Naive B cell (primary cell): ENCODE measurements at places on chromosomes 2 and 18. TPM values are rescaled to one million over a fixed set of nuclear protein-coding genes. Genes with fewer than 3 reads are reported as not detected.

DNA sequence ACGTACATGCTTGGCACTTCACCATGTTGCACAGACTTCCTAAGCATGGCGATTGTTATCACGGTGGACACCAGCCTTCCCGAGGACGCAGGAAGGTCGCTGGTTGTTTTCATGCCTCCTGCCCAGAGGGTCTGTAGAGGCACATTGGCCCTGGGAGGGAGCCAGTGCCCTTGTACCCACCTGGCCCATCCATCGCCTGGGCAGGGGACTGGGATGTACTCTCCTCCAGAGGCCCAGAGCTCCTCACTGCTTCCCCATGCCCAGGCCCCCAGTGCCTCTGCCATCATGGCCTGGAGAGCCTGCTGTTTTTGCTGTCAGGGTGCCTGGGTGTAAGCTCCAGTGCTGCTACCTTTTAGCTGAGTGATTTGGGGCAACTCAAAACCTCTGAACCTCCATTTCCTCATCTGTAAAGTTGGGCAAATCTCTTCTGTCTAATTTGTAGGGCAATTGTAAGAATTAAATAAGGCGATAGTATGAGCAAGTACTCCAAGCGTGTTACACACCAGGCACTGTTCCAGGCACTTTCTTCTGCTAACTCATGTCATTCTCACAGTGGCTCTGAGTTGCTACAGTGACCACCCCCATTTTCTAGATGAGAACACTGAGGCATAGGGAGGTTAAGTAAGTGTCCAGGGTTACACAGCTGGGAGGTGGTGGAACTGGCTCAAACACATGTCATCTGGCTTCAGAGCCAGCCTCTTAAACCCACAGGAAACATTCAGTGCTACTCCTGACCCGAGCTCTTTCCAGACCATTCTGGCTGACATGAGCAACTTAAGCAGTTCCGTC is 45.3 kb downstream of the GREB1 start:
- no peak overlapping the region for H3K4me3 ChIP-seq
- no peaks in the 10 kb centered on the region for H3K27me3 ChIP-seq
- no peak for DNase-seq
- H3K27ac ChIP-seq: no peak overlapping the region

The RAB27B gene
- polyA plus RNA-seq: 0.03 TPM

DNA sequence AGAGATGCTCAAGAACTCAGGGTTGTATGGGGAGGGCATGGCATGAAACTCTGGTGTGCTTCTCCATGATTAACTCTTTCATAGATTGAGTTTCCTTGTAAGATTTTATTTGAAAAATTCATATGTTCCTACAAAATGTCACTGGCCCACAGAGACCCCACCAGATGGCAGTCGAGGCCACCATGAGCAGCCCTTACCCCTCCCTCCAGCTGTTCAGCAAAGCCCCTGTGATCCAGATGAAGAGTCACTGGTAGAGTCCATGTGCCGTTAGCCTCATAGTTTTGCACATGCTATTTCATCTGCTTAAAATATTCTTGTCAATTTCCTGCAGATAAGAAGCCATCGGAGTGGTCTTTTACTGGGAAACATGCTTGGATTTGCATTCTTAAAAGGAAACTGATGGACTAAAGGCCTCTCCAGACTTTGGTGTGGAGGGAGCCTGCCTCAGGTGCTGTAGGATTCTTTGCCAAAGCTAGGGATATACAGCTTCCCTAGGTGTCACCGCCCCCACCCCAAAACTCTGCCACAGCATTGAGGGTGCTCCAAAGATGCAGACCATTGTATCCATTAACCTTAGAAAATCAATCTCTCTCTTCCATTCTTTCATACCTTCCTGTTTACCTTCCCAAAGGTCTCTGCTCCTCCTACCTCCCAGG is 18.8 kb downstream of the ZNF385B start:
- H3K4me3 ChIP-seq: no peak overlapping the region
- peaks cover 10% of the 10 kb centered on the region for H3K27me3 ChIP-seq
- no peaks in the 10 kb centered on the region for H3K36me3 ChIP-seq
- no peak overlapping the region for H3K27ac ChIP-seq
- no peak for DNase-seq

DNA sequence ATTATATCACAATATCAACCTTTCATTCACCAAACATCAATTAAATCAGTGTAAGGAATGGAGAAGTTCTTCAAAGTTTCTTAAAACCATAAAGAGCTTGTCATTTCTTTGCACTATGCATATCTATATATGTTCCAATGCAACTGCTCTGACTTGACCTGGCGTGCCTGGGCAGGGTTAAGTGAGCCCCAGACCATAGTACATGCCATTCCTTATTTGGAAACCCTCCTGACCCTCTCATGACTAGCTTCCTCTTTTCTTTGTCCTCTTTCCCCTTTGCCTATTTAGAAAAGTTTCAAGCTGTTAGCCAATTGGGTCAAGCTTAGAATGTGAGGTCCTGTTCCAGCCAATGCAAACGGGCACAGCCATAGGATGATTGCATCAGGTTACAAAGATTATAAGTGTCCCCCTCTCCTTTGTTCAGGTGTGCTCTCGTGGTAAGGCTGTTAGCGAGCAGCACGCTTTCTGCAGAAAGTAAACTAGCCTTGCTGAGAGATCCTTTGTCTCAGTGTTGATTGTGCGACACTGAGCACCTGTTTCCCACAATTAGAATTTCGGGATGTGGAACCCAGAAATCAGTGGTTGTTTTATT is 78.2 kb upstream of the UXS1 start:
- H3K36me3 ChIP-seq: no peaks in the 10 kb centered on the region
- H3K27me3 ChIP-seq: peaks cover 5% of the 10 kb centered on the region
- H3K4me1 ChIP-seq: peaks cover 20% of the 10 kb centered on the region
- H3K4me3 ChIP-seq: no peak overlapping the region
- H3K27ac ChIP-seq: no peak overlapping the region

DNA sequence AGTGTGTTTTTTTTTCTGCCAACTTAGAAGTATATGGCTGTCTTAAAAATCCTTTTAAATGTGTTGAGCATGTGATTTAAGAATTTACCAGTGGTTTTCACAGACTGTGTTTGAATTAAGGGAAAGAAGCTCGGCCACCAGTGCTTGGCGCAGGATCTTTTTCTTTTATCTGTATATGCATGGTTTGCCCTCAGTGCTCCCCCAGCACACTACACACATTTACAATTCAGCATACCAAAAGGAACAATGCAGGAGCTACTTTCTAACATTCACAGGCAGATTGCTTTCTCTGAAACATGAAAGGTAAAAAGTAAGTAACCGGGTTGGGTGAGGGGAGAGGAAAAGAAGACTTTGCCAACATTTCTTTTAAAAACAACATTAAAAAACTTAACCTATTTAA is 3.9 kb downstream of the SALL3 start:
- H3K4me3 ChIP-seq: no peak overlapping the region
- no peaks in the 10 kb centered on the region for H3K36me3 ChIP-seq
- no peaks in the 10 kb centered on the region for H3K4me1 ChIP-seq
- DNase-seq: no peak
- peaks cover 43% of the 10 kb centered on the region for H3K27me3 ChIP-seq
- H3K27ac ChIP-seq: no peak overlapping the region

The GALNT5 gene
- polyA plus RNA-seq: not detected

The MROH2A gene
- not detected for polyA plus RNA-seq

DNA sequence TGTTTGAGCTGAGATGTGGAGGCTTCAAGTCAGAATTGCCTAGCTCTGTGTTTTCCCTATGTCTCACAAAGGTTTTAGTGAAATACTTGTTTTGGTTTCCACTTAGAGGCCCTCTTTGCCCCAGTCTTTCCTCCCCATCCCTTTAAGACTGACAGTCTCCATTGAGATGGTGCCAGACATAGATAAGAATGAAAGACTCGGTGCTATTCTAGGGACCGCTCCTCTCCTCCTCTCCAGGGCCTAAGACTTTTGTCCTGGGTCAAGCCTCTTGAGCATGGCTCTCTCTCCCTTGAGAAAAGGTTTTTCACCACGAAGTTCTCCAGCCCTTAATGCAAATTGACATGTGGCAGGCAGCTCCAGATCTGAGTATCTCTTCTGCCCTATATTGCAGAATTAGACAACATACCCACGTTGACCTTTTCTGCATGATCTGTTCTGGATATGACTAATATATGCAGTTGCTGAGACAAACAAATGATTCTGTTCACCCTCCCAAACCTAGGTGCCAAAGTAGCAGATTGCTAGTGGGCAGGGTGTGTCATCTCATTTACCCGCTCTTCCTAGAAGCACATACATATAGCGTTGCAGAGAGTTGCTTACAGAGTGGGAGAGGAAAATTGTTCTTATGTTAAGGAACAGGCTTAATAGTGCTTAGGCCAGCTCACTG is 47.5 kb upstream of the ACSL3 start:
- H3K36me3 ChIP-seq: no peaks in the 10 kb centered on the region
- H3K4me3 ChIP-seq: no peak overlapping the region
- no peaks in the 10 kb centered on the region for H3K27me3 ChIP-seq
- no peak overlapping the region for H3K27ac ChIP-seq
- no peaks in the 10 kb centered on the region for H3K4me1 ChIP-seq

GRCh38 chr2:14816069-14817060 is 183.8 kb downstream of the LRATD1 start:
- H3K4me1 ChIP-seq: no peaks in the 10 kb centered on the region
- H3K36me3 ChIP-seq: peaks cover 4% of the 10 kb centered on the region
- no peak overlapping the region for H3K27ac ChIP-seq
- no peaks in the 10 kb centered on the region for H3K27me3 ChIP-seq

The TMEM17 gene
- polyA plus RNA-seq: not detected
